Esophagus mucosa (tissue), 1 donor: ENCODE measurements at places on chromosomes 16 and 17.
A peak's percentile ranks its signal among the peaks of the same experiment; 100 is the strongest.

GRCh38 chr17:7113273-7114071 is 1.1 kb downstream of the ASGR2 start:
- no peak for ATAC-seq

- ATAC-seq = peak; percentile 36
Measured at GRCh38 chr17:66190738-66191592, 968 bp downstream of the CEP112 start.

DNA sequence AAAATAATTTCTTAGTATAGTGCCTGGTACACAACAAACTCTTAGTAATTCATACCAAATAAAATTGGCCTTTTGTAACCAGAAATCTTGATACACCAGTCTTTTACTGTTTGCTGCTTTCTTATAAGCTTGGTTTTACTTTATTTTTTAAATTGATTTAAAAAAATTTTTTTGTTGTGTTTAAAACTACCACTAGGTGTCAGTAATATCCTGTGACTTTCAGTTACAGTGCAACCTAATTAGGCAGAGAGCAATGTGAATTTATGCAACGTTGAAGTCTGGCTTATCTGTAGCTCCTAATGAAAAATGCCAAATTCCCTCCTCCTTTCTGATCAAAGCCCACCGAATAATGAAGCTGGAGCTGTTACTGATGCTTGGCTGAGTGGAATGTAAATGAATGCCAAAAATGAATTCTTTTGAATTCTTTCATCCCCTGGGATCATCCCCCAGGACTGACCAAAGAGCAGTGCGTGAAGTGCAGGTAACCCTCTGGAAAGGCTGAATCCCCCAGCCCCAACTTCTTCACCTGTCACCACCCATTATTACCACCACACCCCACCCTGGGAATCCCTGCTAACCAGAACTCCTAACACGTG is 3.8 kb downstream of the ERCC4 start:
- ATAC-seq = no peak

GRCh38 chr16:50741781-50742575 is at the start of gene CYLD:
TSS of gene CYLD (plus strand) at chr16:50742086. CDS start at chr16:50749699, 7,613 bp downstream.
- peak; percentile 98 for ATAC-seq

GRCh38 chr17:74389084-74389753 is 21.9 kb downstream of the GPR142 start:
- ATAC-seq = no peak

- ATAC-seq = peak; percentile 89
Measured at GRCh38 chr16:68072038-68072695, 13.0 kb upstream of the NFATC3 start.

GRCh38 chr16:85738923-85739715 is 11.8 kb downstream of the C16orf74 start:
- ATAC-seq = no peak

GRCh38 chr16:54812229-54812628 is 118.4 kb upstream of the IRX5 start:
- no peak for ATAC-seq

GRCh38 chr17:62754631-62755030 is 53.5 kb downstream of the MARCHF10 start:
- ATAC-seq = no peak

GRCh38 chr16:15573274-15573895 is 69.6 kb downstream of the MARF1 start:
- ATAC-seq = no peak

DNA sequence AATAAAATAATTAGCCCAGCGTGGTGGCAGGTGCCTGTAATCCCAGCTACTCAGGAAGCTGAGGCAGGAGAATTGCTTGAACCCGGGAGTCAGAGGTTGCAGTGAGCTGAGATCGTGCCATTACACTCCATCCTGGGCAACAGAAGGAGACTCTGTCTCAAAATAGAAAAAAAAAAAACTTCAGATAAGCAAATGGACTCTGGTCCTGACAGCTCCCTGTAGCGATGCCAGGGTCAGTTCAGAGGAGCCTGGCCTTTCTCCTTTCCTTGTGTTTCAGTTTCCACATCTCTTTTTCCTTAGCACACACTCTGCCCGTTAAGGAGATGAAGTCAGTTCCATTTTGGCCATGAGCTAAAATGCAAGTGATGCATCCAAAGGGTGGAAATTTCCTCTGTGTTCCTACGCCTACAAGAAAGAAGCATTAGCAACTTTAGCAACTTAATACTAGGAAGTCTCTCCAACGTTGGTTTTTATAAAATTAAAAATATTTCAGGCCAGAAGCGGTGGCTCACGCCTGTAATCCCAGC is 11.6 kb upstream of the GRB2 start:
- no peak for ATAC-seq

DNA sequence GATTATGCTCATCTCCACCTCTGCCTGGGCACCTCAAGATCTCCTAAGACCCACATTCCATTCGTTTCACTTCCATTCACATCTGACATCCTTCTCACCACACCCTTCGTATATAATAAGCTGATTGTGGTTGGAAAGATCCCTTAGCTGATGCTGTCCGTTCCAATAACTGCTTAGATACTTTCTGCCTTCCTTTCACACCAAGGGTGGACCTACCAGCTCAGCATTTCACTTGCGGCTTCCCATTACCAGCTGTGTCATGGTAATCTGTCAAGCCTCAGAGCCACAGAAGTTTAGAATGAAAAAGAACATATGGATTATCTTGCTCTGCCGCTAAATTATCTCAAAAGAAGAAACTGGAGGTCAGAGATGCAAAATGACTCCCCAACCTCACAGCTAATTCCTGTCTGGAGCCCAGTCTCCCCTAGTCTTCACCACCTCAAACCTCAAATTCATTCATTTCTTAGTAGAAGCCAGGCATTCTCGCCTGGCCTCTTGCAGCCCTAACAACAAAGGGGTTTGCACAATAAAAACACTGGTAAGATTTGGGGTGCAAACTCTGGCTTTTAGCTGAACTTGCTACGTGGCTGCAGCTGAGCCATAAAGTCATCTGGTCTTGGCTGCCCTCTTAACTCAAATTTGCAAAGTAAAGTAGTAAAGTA is 182.8 kb upstream of the HS3ST3A1 start:
- ATAC-seq = no peak

GRCh38 chr16:23907457-23907902 is 71.7 kb downstream of the PRKCB start:
- no peak for ATAC-seq

- peak; percentile 1 for ATAC-seq
Measured at GRCh38 chr17:81538651-81539570, 10.7 kb downstream of the FSCN2 start.

- ATAC-seq = no peak
Measured at GRCh38 chr16:27596411-27596810, 46.5 kb downstream of the KATNIP start.

- ATAC-seq = no peak
Measured at GRCh38 chr16:88384222-88385111, 1.7 kb downstream of the ZNF469 start.

DNA sequence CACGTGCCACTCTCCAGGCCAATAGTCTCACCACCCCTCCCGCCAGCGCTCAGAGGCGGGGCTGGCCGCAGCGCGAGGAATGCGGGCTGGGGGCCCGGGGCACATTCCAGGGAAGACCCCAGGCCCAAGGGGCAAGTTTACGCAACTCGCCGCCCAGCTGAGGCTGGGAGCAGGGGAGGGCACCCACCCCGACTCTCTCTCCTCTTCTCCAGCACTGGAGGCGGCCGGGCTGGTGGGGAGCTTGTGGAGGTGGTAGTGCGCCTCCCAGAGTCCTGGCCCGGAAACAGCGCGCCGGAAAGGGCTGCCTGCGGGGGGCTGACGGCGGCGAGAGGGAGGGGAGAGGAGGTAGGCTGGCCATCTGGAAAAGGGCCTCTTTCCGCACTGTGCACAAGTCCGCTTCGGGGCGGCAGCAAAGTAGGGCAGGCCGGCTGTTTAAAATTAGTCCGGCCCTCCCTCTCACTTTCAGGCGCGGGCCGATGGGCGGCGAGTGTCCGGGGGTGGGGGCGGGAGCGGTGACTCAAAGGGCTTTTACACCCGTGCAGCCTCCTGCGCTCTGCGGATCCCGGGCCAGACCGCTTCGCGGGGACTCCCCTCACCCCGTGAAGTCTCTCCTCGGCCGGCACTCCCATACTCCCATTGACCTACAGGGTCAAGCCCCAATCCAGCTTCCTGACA is 1.1 kb downstream of the FHOD1 start:
- ATAC-seq = peak; percentile 24

DNA sequence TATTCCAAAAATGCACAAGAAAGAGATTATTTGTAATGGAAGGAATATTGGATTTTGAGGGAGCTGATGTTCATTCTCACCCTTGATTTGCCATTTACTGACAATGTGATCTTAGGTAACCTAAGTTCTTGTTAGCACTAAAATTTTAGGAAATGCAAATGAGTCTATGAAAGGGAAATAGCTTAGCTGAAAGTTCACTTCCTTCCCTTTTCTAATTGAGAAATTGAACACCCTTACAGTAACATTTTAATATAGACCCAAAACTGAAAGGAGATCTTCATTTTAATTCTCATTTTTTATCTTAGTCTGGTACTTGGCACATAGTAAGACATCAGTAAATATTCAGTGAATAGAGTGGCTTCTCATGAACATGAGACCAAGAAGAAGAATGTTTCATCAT is 10.9 kb upstream of the WSB1 start:
- no peak for ATAC-seq

DNA sequence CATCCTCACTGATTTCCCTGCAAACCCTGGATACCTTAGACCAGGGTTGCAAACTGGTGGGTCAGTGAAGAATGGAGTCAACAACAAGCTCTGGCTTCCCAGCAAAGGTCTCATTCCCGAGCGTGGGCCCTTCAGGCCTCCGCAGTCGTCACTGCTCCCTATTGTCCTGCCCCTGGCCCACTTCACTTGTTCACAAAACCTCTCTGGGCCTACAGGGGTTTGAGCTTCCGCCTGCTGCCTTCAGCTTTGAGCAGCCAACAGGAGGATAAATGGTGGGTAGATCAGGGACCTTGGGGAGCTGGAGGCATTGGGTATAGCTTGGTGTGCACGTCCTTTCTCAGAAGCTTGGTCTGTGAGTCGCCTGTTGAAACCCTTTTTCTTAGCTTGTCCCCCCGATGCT is 148.8 kb downstream of the KATNIP start:
- no peak for ATAC-seq

- no peak for ATAC-seq
Measured at GRCh38 chr16:59259074-59259949, 525.2 kb upstream of the GOT2 start.

DNA sequence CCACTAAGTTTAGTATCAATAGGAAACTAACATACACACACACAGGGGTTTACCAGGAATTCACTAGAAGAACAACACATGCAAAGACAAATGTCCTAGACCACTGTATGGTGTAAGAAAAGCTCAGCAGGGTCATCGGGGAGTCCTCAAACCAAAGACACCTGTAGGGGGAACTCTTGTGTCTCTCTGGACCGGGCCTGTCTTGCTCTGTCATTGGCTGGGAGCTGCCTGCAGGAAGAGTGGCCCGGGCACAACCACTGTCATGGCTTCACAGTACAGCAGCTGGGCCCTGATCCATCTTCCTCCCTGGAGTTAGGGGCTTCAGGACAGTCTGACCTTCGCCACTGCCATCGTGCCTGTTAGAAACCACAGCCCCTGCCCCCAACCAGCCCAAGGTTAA is 263.6 kb upstream of the DYNLRB2 start:
- ATAC-seq = no peak

GRCh38 chr17:6780001-6780400 is 4.0 kb downstream of the FBXO39 start:
- ATAC-seq = no peak

DNA sequence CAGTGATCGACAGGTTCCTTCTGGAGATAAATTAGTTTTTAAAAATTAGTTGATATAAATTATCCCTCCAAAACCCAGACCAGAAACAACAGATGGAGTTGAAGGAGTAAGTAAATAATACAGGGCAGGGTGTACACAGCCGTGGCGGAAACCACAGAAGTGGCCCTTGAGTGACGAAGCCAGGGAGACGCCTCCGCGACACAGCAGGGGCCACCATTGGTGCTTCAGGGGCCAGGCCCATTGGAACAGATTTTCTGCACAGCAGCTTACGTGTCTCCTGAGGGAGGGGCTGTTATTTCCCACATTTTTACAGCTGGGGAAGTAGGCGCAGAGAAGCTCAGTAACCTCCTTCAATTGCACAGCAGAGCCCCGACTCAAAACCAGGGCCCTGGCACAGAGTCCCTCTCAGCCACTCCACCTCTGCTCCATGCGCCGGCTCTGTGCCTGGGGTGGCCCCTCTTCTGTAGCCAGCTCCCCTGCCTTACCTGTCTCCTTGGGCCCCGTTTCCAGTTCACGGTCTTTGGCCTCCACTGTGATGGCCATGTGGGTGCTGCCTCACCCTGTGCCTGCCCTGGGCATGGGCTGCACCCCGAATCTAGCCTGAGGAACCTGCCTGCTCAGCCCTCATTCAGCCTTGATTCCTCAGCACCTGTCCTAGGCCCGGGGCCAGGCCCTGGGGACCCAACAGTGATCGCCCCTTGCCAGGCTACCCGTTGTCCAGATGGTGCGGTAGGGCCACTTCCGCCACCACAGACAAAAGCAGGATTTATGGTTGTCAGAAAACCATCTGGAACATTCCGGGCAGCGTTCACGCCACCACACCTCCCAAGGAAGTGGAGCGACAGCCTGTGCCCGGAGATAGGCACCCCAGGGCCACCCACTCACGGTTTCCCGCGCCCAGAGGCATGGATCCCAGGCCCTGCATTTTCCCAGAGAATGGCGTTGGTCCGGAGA is 128.5 kb upstream of the GSE1 start:
- ATAC-seq = no peak

DNA sequence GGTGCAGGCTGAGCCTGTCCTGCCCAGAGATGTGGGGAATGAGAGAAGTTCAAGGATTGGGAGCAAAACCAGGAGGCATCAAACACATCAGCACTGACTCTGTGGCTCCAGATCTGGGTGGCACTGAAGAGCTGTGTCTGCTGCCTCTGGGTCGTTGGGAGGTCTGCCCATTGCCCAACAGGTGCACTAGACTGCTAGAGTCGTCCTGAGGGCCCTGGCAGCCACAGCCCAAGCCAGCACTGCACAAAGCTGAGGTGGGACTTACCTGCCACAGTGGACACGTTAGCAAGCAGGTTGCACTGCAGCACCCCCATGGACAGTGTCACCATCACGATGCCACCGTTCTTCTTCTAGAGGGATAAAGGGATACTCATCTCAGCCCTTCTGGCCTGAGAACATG is 3.3 kb downstream of the DPEP3 start:
- no peak for ATAC-seq

- no peak for ATAC-seq
Measured at GRCh38 chr17:79786930-79787643, 9.1 kb downstream of the CBX2 start.

DNA sequence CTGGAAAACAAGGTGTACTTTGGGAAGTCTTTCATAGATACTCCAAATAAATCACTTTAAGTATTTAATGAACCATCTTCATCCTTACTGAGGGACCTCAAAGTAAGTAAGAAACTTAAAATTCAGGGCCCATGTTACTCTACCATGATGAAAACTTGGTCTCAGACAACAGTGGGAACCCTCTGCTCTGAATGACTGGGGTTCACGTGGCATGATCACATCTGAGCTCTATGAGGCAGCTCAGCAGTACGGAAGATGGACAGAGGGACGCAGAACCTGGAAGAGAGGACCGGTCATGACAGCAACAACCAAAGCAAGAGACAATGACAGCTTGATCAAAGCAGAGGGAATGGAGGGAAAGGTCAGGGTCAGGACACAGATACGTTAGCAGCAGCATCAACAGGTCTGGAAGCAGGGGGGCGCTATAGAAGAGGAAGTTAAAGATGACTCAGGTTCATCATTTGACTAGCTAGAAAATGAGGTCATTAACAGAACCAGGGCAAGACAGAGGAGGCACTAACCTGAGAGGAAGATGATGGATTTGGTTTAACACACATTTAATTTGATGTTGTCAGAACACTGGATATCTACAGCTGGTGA is 9.5 kb downstream of the XPO6 start:
- peak; percentile 25 for ATAC-seq
